ENCODE measurements at places on chromosomes 4 and X. TPM values are rescaled to one million over a fixed set of nuclear protein-coding genes. Genes with fewer than 3 reads are reported as not detected.

The FAT1 gene
- 251 TPM for total RNA-seq

The MRPL1 gene
- 51.7 TPM for total RNA-seq

The SASH3 gene
- total RNA-seq = not detected

The UVSSA gene
- total RNA-seq = 4.7 TPM

The SLC10A6 gene
- total RNA-seq = 0.10 TPM

The MTHFD2L gene
- total RNA-seq = 71.8 TPM

The TMSB15A gene
- total RNA-seq = 0.15 TPM

The RAI2 gene
- total RNA-seq = not detected

The TMSB15C gene
- total RNA-seq = 3.9 TPM

The TLR1 gene
- total RNA-seq = 25.2 TPM

The TMEM192 gene
- 26.2 TPM for total RNA-seq

The VSIG4 gene
- not detected for total RNA-seq

The FGA gene
- 0.17 TPM for total RNA-seq

The GLRB gene
- total RNA-seq = 20.7 TPM

The ACE2 gene
- 3.0 TPM for total RNA-seq

The RAB33B gene
- 17.9 TPM for total RNA-seq

The JAKMIP1 gene
- not detected for total RNA-seq
